Stimulated activated CD4-positive, alpha-beta T cell treated with anti-CD3 and anti-CD28 coated beads, Interleukin-12 subunit alpha, Interleukin-12 subunit beta, amount 100 ng/mL, for 48 hours (primary cell): ENCODE measurements at places on chromosomes 13 and 19.

GRCh38 chr19:45354241-45354842 lies 13.8 kb downstream of the KLC3 start:
- DNase-seq: no peak

GRCh38 chr13:102192858-102193257 lies 209.0 kb downstream of the FGF14 start:
- DNase-seq: no peak

- DNase-seq: no peak
These were observed 33.0 kb downstream of the DPRX start for GRCh38 chr19:53664760-53665159.

- DNase-seq: no peak
These were observed 855.6 kb downstream of the EFNB2 start for GRCh38 chr13:105679838-105680237.

- DNase-seq: no peak
These were observed 9.3 kb downstream of the MPND start for GRCh38 chr19:4352701-4353121.

- no peak for DNase-seq
These were observed 19.0 kb upstream of the SPRY2 start for GRCh38 chr13:80359778-80360452.

DNA sequence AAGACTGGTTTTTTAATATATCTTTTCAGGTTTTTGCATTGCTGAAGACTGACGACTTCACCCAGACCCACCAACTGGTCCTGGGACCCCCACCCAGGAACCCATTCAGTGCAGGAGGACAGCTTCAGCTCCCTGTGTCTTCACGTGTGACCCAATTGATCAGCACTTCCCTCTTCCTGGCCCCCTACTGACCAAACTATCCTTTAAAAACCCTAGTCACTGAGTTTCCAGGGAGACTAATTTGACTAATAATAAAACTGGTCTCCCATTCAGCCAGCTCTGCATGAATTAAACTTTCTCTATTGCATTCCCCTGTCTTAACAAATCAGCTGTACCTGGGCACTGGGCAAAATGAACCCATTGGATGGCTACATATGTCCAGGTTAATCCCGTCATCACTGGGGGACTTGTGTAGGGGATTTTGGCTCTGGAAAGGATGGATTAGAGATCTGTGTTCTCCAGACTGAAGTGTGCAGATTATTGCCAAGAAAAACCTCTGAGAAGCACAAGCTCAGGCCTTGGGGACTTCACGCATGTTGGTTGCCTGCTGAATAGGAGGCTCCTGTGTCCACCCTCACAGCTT lies 16.3 kb upstream of the PARP4 start:
- DNase-seq: no peak

DNA sequence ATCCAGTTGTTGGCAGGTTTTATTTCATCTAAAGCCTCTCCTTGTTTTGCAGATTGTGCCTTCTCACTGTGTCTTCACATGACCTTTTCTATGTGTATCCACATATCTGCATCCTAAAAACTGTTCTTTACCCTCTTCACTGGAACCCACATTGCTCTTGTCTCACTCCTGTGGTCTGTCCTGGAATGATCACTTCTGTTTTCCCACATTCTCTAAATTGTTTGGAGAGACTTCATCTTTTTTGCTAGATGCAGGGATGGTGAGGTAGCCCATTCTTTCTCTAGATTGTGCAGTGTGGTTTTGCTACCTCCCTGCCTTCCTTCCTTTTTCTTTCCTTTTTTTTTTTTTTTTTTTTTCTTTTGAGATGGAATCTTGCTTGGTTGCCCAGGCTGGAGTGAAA lies 608.6 kb upstream of the MIR17HG start:
- DNase-seq: no peak

DNA sequence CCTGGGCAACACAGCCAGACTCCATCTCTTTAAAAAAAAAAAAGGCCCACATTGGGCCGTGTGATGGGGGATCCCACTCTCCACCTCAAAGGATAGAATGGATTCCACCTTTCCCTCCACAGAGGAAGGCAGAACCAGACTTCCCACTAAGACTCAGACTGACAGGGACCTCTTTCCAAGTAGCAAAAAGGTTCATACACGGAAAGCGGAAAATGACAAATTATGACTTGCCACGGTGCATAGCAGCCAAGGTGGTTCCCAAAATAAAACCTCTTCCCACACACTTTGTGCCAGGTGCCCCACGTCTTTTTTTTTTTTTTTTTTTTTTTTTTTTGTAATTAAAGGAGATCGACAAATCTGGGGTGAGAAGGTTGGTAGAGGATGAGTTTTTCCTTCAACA lies 14.4 kb upstream of the TTYH1 start:
- no peak for DNase-seq

DNA sequence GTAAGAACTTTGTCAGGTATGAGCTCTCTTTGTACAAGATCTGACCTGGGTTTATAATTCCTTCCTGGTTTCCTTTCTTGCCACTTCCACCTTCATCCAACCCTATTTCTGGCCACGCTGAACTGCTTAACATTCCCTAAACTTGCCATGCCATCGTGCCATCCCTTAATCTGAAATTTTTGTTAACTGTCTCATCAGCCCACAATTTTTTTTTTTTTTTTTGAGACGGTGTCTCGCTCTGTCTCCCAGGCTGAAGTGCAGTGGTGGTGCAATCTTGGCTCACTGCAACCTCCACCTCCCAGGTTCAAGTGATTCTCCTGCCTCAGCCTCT lies 144.6 kb downstream of the GGACT start:
- no peak for DNase-seq

DNA sequence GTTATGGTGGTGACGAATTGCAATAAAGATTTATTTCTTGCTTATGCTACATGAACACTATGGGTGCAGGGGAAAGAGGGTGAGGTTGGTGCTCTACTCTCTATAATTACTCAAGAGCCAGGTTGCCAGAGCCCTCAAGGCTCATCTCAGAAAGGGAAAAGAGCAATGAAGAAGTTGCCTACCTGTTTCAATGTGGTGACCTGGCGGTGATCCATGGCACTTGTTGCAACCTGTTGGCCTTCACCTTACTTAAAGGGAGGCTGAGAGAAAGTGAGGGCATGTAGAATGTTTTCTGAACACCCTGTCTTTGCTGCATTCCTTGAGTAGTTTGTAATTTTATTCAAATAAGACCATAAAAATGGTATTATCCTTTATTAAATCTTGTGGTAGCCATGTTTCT lies 394.4 kb downstream of the GPC6 start:
- DNase-seq: no peak

- DNase-seq: no peak
These were observed 392.6 kb downstream of the SLITRK5 start for GRCh38 chr13:88063741-88064140.

GRCh38 chr19:35083691-35084508 lies 31.7 kb upstream of the FXYD3 start:
- no peak for DNase-seq

- no peak for DNase-seq
These were observed 8.8 kb downstream of the ZFP28 start for GRCh38 chr19:56547535-56547934.

DNA sequence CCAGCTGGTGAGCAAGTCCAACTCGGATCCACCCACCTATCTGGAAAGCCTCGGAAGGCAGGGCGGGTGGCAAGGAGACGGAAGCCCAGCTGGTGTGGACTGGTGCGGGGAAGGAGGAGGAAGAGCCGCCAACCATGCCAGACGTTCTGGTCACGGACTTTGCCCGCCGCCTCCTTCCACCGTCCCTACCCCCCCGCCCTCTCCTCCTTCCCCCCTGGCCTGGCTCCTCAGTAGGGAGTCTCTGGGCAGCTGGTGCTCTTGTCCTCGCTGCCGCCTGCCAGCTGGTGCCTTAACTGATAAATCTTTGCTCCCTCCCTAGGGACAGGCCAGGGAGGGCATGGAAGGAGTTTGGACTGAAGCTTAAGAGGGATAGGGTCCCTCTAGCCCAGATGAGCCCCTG lies 4.8 kb downstream of the SYNGR4 start:
- no peak for DNase-seq

DNA sequence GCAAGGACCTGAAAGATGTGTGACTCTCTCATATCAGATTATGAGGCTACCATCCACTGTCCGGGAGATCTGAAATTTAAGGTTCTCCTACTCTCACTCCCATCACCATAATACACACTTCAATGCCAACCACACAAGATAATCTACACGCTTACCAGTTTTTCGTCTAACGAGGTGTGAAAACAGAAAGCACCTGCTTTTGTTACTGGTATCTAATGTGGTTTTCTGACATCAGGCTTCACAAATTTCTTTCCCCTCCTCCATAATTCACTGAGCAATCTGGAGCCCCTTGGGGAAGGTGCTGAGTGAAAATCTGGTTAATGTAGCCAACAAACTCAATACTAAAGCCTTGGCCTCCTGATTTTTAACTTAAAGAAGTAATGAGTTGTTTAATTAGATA lies 10.1 kb upstream of the LRCH1 start:
- no peak for DNase-seq

DNA sequence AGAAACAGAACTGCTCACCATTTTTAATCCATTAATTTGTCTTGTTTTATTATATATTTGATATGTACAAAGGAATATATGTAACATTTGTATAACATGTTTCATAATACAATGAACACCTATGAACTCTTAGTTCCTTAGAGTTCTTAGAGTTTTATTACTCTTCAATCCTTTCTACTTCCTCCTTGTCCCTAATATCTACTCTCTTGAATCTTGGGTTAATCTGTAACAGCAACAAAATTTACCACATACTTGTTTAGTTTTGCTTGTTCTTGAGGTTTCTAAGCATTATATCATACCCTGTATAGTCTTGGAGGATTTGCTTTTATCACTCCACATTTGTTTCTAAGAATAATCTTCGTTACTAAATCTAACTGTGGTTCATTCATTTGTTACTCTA lies 151.4 kb downstream of the PDS5B start:
- DNase-seq: no peak

DNA sequence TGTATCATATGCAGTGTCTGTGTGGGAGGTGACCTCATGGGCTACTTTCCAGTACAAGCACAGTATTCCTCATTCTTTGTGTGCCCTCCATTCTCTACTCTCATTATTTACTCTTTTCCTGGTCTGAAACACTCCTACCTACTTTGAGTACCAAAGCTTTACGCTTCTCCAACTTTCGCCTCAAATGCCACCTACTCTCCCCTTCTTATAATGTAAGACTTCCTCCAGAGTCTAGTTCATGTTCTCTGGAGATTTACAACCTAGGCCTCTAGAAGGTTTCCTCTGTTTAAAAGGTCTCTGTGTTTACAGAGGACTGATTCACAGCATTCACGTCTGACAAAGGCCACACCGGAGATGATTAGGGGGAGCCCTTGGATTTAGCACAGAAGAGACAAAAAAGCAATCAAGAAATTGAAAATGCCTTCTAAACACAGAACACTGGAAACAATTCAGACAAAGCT lies 302.0 kb downstream of the KLF12 start:
- no peak for DNase-seq

GRCh38 chr19:18422530-18423191 lies 3.5 kb downstream of the SSBP4 start:
- DNase-seq: no peak

DNA sequence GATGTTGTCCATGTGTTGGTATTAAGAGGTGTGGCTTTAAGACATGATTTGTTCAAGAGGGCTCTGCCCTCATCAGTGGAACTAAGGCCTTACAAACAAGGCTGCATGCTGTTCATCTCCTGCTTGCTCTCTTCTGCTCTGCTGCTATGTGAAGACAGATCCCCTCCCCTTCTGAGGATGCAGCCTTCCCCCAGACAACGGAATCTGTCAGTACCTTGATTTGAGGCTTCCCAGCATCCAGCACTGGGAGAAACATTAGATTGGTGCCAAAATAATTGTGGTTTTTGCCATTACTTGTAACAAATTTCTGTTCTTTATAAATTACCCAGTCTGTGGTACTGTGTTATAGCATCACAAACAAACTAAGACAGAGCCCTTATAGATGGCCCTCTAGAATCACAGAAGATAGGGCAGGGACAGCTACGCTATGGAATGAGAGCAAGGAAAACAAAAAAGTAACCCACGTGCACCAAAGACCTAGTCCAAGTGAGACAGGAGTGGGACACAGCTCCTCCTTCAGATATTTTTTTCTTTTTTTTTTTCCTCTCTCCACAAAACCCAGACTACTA lies 151.5 kb upstream of the RXFP2 start:
- no peak for DNase-seq

DNA sequence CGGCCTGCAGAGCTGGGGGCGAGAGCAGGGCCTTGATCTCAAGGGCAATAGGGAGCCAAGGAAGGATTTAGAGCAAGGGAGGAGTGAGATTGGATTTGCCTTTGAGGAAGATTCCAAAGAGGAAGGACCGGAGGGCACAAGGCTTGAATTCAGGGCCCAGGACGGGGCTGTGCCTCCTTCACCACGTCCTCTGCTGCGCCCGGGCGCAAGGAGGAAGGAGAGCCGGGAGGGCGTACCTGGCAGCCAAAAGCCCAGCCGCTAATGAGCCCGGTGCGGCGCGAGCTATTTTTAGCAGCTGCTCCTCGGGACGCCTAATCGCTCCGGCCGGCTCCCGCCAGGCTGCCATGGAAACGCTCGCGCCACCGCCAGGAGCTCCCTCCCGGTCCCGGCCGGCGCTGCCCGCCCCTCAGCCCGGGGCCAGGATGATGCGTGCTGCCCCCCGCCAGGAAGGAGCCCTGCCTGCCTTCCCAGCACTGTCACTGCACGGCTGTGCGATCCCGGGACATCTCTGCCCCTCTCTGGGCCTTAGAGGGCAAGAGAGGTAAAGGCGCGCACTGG lies 31.3 kb downstream of the TINCR start:
- no peak for DNase-seq

- DNase-seq: no peak
These were observed 1156.5 kb downstream of the OLFM4 start for GRCh38 chr13:54185101-54185500.

DNA sequence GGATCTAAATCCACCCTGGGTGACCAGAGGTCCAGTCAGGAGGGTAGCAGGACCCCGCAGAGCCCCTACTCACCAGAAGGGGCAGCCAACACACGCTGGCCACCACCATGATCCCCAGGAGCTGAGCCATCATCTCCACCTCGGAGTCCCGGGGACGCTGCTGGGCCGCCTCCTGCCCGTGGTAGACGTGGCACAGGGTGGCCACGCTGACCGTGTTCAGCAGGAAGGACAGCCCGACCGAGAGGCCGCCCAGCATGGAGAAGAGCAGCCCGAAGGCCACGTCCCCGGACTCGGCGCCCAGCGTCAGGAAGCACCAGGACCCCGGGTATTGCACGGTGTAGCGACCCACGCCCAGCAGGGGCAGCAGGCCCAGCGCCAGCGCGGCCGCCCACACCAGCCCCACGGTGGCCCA lies 6.9 kb downstream of the TBXA2R start:
- no peak for DNase-seq

- no peak for DNase-seq
These were observed 3.2 kb upstream of the DENND1C start for GRCh38 chr19:6484831-6485230.
